Colonic mucosa (tissue), 4 donors: ENCODE measurements at places on chromosomes 4 and X. TPM values are rescaled to one million over a fixed set of nuclear protein-coding genes. Genes with fewer than 3 reads are reported as not detected.

The SLITRK4 gene
- total RNA-seq = 0.32 TPM

The REELD1 gene
- total RNA-seq = 0.11 TPM

The SPATA4 gene
- not detected for total RNA-seq

The PRDM8 gene
- 1.6 TPM for total RNA-seq

The AMBN gene
- total RNA-seq = not detected

The FGFBP2 gene
- total RNA-seq = 0.37 TPM

The P2RY8 gene
- 1.3 TPM for total RNA-seq

The IL13RA2 gene
- total RNA-seq = 0.37 TPM

The PHOX2B gene
- 0.56 TPM for total RNA-seq

The ANXA3 gene
- total RNA-seq = 58.9 TPM

The DUSP21 gene
- total RNA-seq = not detected

GRCh38 chrX:107982356-107982755 is at the start of gene TEX13B:
Gene TEX13B (minus strand): TSS chrX:107982370. CDS start chrX:107982127, 243 bp downstream.
- DNase-seq = no peak

- DNase-seq = no peak
These were observed 140.5 kb downstream of the GRIA3 start for GRCh38 chrX:123324625-123325024.

DNA sequence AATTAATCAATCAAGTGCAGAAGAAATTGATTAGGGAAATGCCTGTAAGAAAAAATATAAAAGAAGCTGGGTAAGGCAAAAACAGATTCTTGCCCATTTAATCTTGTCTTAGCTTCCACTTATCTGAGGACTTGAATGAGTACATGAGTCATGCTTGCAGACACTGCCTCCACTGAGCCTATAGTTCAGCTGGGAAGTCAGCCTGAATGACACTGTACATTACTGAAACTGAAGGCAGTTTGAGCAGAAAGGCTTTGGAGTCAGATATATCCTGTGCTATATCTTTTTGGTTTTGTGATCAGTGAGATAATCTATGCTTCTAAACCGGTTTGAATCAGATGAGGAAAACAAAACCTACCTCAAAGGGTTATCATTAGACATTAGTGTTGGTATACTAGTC is 61.3 kb downstream of the NUDT11 start:
- DNase-seq = no peak

GRCh38 chr4:139167774-139168444 is 9.1 kb downstream of the ELF2 start:
- DNase-seq = no peak

DNA sequence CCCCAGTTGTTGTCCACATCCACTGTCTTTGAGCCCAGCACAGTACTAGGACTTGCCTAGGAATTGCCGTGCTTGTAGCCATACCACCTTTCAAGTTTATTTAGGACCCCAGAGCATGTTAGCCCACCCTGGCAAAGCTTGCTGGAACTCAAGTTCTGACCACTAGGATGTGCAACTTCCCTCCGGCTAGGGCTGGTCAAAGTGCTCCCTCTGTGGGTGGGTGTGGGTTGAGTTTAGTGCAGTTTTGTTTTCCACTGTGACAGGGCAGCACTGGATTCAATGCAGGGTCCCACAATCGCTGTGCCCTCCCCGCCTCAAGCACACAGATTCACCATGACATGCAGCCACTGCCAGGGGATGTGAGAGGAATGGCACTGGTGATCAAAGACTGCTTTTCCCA is 96.0 kb downstream of the RASGEF1B start:
- no peak for DNase-seq

GRCh38 chr4:80301884-80302283 is 33.6 kb upstream of the CFAP299 start:
- no peak for DNase-seq

GRCh38 chrX:8084006-8084405 is 87.1 kb downstream of the VCX2 start:
- no peak for DNase-seq

DNA sequence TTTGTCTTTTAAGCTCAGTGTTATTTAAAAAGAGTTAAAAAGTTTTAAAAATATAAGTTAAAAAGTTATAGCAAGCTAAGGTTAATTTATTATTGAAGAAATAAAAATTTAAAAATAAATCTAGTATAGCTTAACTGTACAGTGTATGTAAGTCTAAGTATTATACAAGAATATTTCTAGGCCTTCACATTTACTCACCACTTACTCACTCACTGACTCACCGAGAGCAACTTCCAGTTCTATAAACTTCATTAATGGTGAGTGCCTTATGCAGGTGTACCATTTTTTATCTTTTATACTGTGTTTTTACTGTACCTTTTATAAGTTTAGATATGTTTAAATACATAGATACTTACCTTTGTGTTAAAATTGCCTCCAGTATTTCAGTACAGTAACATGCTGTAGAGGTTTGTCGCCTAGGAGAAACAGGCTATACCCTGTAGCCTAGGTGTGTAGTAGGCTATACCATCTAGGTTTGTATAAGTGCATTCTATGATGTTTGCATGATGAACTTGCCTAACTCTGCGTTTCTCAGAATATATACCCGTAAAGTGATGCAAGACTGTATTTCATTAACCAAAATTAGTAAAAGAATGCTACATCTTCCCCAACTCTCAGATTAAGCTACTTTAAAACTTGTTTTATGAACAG is 202.9 kb downstream of the CFAP299 start:
- DNase-seq = no peak

- DNase-seq = no peak
These were observed 43.9 kb downstream of the FAM53A start for GRCh38 chr4:1640190-1640589.

DNA sequence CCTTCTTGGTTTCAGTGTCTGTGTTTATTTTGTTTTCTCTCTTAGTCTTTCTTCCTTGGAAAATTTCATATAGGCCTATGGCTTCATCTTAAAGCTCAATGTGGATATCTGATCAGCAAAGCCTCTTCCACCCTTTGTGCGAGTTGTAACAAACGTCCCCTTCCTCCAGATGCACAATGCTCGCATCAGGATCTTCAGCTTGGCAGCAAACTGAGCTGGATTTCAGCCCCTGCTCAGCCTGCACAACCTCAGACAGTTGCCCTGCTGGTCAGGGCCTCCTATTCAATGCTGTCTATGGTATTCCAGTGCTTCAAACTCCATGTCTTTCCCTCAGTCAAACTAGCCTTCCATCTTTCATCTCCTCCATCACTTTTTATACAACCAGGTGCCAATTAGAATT is 309.4 kb downstream of the ARHGAP24 start:
- no peak for DNase-seq

- peak; percentile 27 for DNase-seq
These were observed 814 bp downstream of the SPON2 start for GRCh38 chr4:1171311-1172227.

DNA sequence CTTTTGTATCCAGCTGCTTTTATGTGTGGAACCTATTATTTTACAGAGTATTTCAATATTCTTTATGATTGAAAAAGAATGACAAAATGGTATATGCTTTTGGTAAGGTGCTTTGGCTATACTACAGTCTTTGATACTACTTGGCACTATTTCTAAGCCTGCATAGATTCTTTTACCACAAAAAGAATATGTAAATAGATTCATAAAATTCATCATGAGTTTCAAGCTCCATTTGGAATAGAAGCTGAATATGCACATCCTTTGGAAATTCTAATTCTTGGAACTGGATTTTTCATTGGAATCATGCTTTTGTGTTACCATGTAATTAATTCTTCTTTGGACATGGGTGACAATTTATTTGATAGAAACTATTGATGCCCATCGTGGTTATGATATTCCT is 60.2 kb upstream of the SYTL5 start:
- no peak for DNase-seq

DNA sequence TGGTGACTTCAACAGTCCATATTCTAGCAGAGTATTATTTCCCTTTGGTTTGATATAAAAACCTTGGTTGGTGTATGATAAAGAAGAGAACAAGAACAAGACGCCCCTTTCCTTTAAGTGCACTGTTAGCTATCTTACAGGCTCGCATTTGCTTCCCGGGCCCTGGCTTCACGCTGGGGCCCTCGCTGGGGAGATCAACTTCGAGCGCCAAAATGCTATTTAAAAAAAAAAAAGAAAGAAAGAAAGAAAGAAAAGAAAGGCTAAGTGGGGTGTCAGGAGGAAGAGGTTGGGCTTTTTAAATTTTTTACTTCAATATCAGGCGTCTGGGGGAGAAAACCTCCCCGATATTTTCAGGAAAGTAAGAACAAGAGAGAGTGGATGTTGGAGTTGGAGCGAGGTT is 11.7 kb downstream of the ARX start:
- DNase-seq = no peak

- DNase-seq = no peak
These were observed 35.5 kb downstream of the KDR start for GRCh38 chr4:55089916-55090315.

- no peak for DNase-seq
These were observed 25.5 kb upstream of the FAM9C start for GRCh38 chrX:13069771-13070416.

GRCh38 chrX:121221322-121221977 is 174.0 kb downstream of the GLUD2 start:
- no peak for DNase-seq

DNA sequence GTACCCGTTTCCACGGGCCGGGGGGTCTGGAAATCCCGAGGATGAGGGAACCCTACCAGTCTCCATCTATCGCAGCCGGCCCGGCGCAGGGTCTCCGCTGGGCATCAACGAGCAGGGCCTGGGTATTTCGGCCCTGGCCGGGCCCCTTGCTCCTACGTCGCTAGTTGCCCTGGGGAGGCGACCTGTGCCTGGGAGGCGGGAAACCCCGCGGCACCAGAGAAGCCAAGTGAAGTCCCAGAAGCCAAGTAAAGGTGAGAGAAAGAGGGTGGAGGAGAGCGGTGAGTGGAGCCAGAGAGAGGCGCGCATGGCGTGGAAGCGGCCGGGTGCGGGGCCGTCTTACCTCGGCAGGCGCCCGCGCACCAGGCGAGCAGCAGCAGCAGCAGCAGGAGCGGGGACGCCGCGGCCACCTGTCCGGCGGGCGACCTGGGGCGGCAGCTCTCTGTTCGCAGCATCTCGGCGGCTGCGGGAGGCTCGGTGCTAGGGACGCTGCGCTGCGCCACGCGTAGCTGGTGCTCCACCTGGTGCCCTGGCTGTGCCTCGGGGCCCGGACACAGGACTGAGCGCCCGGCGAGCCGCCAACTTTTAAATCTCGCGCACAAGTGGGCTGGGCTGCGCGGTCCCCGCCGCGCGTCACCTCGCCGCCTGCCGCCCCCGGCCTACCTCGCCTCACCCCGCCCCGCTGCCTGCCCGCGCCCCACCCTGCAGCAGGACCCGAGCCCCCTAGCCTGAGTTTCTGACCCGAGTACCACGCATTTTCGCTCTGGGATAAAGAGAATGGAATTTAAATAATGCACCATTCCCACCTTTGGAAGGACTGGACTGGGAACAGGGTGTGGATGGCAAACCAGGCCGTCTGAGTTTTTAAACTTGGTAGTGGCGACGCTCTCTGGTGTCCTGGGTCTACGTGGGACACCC is at the start of gene NMU:
Gene NMU (minus strand): TSS at position 558 of the 915 bp plus-strand sequence. CDS start 106 bp downstream, at position 452.
- peak; percentile 57 for DNase-seq

- no peak for DNase-seq
These were observed 72.8 kb upstream of the MAPK10 start for GRCh38 chr4:86432559-86433134.

DNA sequence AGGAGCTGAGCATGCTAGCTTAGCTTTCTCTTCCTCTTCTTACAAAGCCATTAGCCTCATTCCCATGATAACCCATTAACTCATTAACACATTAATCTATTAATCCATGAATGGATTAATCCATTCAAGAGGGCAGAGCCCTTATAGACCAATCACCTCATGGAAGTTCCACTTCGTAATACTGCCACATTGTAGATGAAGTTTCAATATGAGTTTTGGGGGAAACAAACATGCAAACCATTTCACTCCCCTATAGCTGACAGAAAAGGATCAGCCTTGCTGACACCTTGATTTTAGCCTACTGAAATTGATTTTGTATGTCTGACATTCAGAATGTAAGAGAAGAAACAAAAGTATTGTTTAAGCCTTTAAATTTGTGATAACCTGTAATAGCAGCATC is 251.8 kb upstream of the GALNTL6 start:
- DNase-seq = no peak

DNA sequence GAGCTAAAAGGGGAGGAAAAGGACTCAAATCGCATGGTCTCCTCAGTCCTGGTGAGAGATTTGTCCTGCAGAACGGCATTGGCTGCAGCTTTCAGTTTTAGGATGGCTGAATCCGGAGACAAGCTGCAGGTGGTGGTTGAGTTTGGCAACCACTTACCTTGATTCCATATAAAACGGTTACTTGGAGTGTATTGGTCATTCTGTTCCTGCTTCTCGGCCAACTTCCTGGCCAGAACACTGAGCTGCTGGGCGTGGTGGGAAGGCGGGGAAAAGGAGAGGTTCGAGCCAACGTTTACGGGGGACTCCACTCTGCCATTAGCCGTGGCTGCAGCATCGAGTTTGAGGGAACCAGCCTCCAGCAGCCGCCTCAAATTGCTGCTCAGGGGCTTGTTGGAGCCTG is 36.1 kb downstream of the ZNF827 start:
- DNase-seq = peak; percentile 25

DNA sequence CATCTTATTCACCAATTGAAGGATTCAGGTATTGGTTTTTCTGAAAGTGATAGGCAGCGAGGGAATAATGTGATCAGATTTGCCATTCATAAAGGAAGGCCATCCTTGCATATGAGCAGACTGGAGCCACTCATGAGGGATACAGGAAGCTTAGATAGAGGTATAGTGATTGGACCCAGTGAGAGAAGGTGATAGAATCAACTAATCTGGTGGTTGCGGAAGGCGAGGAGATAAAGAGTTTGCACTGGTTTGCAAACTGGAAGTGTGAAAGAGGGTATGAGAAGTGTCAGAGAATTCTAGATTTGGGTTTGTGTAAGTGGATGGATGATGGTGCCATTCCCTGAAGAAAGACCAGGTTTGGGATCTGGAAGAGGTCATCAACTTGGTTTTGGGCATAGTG is 57.3 kb upstream of the RASGEF1B start:
- no peak for DNase-seq

GRCh38 chr4:164011791-164012190 is 517.3 kb downstream of the TMA16 start:
- DNase-seq = no peak
